ENCODE measurements at places on chromosomes 7 and 10. TPM values are rescaled to one million over a fixed set of nuclear protein-coding genes. Genes with fewer than 3 reads are reported as not detected.

PLEKHA8 gene
- polyA plus RNA-seq: 2.3 TPM

EZH2 gene
- polyA plus RNA-seq: 11.0 TPM

AKR1D1 gene
- polyA plus RNA-seq: not detected

PLPP4 gene
- not detected for polyA plus RNA-seq

ANXA8 gene
- polyA plus RNA-seq: 250 TPM

CFAP69 gene
- polyA plus RNA-seq: 1.4 TPM

ECHDC3 gene
- polyA plus RNA-seq: 23.7 TPM

CYP2C19 gene
- 3.0 TPM for polyA plus RNA-seq

PON3 gene
- 1.2 TPM for polyA plus RNA-seq

EGR2 gene
- polyA plus RNA-seq: 0.47 TPM

NKX6-2 gene
- 0.15 TPM for polyA plus RNA-seq

HYCC1 gene
- 7.8 TPM for polyA plus RNA-seq

OPALIN gene
- polyA plus RNA-seq: not detected

TRIM24 gene
- polyA plus RNA-seq: 7.8 TPM

IDI2 gene
- polyA plus RNA-seq: not detected

RAMP3 gene
- polyA plus RNA-seq: 8.5 TPM

CCL24 gene
- 0.68 TPM for polyA plus RNA-seq

PDZD7 gene
- 0.14 TPM for polyA plus RNA-seq

LHFPL3 gene
- polyA plus RNA-seq: not detected

CNPY1 gene
- not detected for polyA plus RNA-seq

EEPD1 gene
- 5.5 TPM for polyA plus RNA-seq

GPAM gene
- polyA plus RNA-seq: 1.5 TPM

All from esophagus (tissue), 2 donors.